T-helper 17 cell (primary cell): ENCODE measurements at places on chromosomes 11 and 22.
A peak's percentile ranks its signal among the peaks of the same experiment; 100 is the strongest.

GRCh38 chr11:45097721-45098493 lies 48.5 kb upstream of the PRDM11 start:
- no peak for DNase-seq

- no peak for DNase-seq
These were observed 53.6 kb downstream of the SCUBE1 start for GRCh38 chr22:43289531-43289963.

DNA sequence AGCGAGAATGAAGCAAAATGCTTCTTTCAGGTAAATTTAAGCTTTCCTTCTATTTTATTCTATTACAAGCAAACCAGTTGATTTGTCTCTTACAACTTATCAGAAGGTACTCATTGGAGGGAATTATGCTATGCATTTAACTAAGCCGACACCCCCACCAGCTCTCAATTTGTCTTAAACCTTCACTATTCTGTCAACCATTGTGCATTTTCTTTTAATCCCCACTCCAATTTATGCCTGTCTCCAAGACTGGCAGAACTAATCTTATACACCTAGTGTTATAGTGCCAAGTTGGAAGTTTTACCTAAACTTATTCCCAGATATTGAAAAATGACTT lies 12.5 kb downstream of the TAF1D start:
- DNase-seq = no peak

GRCh38 chr11:135019899-135020298 lies 607.9 kb upstream of the B3GAT1 start:
- no peak for DNase-seq

- no peak for DNase-seq
These were observed 103.3 kb upstream of the ANO5 start for GRCh38 chr11:22089609-22090008.

DNA sequence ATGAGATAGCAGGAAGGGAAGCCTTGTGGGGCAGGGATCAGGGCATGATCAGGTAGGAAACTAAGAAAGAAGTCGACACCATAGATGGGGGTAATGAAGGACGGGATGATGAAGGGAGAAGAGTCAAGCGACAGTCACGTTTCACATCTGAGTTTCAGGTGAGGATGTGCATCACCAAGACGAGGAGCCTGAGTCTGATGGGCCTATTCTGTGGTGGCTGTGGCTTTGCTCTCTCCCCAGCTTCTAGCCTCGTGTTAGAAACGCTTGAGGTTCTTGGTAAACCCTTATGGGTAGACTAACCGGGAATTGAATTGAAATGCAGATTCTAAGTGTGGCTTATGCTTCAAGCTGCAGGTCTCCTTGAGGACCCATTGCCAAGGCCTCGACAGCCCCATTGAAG lies 45.6 kb upstream of the LMO1 start:
- DNase-seq = no peak

DNA sequence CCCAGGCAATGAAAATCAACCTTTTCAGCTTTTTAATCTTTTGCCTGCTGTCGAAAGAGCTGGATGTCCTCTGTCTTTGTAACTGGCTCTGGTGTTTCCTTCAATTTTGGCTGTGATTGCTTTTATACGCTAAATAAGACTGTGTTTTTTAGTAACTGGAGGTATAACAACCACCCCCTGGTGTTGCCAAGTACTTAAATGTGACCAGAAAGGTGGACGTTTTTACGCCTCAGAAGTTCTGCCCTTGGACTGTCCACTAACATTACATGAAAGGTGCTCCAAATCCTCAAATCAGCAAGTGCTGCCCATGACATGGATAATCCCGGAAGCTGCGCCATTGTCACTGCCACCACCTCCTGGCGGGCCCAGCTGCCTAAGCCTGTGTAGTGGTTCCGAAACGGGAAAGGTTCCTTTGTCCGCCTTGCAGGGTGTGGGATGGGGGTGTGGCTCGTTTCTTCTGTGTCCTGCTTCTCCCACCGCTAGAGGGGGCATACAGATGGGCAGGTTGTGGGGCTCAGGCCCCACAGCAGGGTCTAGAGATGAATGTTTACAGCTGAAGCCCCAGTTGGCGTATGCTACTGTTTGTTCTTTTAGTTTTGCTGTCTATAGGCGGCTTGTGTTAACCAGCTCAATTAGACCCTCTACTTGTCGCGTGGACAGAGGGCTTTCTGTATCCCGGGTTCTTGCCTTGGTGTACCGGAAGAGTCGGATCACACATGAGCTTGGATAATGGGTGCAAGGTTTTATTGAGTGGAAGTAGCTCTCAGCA lies 82.2 kb upstream of the SEPTIN5 start:
- no peak for DNase-seq

DNA sequence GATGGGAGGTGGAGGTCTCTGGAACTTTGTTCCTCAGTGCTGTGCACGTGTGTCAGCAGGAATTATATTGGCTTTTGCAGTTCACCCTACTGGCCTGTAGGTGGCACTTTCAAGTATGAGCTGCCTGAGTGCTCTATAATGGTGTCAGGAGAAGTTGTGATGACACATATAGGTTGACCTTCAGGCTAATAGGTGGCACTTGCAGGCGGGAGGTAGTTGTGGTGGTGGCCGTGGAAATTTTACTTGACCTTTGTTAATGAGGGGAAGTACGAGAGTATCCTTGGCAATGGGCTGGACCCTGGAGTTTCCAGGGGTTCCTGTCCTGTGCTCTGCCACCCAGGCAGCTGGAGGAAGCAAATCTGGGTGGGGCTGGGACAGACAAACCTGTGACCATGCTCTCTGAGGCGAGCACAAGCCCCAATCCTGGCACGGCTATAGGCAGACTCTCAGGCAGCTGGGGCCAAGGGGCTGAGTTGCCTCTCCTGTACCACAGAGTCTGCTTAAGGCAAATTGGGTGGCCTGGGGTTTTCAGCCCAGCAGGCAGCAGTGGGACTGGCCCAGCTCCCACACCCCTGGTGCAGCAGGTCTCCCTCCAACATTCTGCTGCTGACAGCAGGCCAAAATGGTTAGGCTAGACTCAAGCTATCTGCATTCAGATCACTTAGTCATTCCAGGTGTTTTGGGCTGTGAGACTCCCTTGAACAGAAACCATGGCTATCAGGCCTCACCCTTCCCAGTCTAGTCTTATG lies 147.5 kb upstream of the CTSC start:
- DNase-seq = peak; percentile 6

- no peak for DNase-seq
These were observed 27.4 kb upstream of the CXCR5 start for GRCh38 chr11:118856314-118856713.

GRCh38 chr11:72598906-72599305 lies 75.3 kb downstream of the PDE2A start:
- DNase-seq = no peak

- DNase-seq = no peak
These were observed 27.9 kb downstream of the LINC01488 start for GRCh38 chr11:69509381-69509780.

DNA sequence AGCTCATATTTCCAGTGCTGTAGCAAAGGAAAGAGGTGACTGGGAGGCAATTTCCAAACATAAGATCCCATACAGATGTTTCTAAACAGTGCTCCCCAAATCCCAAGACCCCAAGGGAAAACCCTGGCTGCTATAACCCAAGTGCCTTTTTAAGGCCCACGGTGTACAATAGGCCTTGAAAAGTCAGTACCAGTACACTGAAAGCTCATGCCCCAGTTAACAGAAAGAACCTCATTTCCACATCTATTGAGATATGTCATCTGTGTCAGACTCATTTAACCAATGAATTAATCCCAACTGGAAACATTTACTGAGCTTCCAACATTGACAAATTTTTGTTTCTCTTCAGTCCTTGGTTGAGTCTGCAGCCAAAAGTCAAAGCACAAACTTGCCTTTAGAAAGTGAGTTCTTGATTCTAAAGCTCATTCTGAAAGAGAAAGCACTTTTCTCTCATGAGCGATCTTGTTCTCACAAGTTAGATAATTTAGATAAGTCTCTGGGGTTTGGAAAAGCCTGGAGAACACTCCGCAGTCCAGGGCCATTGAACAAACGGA lies 239.8 kb upstream of the ARHGAP20 start:
- no peak for DNase-seq

- no peak for DNase-seq
These were observed 92.9 kb downstream of the SLC17A6 start for GRCh38 chr11:22431106-22431505.

- DNase-seq = no peak
These were observed 1.0 kb downstream of the ADM2 start for GRCh38 chr22:50482107-50483074.

DNA sequence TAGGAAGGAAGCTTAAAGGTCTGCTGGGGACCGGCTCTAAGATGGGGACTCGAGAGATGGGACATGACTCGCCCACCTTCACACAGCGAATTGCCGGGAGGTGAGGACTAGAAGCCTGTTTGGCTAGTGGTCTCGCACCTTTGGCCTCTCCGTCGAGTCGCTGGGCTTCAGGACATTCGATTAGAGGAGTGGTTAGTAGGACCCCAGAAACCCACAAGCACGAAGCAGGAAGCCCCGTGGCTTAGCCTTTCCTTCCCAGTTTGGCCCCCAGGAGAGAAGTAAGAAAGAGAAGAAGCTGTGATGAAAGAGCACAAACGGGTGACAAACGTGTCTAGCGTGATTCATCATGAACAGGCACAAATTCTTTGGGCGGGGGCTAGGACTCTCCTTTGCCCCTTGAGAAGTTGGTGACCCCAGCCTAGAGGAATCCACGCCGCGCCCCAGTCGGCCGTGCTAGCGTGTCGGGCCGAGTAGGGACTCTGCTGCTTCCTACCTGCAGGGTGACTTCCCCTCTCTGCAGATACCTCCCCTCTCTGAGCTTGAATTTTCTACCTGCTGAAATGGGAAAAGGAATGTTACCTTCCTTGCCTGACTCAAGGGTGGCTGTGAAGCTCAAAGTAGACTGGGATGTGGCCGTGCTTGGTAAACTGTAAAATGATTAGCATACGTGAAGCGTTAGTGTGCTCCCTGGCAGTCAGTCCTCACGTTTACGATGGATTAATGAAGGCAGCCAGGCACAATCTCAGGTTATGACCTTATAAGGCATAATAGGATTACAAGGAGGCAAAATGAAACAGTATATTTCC lies 1.1 kb upstream of the ADM start:
- no peak for DNase-seq

GRCh38 chr11:92457250-92457649 lies 232.6 kb downstream of the FAT3 start:
- no peak for DNase-seq

DNA sequence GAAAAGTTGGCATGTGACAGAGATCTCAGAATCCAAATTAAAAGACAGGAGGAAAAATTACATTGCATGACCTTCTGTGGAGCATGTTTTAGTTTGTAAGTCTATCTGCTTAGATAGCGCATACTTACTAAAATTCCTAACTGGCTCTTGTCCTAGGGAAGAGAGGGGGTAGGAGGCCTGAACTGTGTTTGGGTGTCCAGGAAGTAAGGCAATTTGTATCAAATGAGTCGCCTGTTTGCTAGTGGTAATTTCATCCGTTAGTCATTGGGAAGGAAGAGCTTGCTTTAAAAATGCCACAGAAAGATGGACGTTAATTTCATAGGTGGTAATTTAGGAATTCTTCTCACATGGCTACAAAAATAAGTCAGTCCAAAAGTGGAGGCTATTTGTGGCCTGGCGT lies 18.5 kb downstream of the GRK3 start:
- DNase-seq = no peak

DNA sequence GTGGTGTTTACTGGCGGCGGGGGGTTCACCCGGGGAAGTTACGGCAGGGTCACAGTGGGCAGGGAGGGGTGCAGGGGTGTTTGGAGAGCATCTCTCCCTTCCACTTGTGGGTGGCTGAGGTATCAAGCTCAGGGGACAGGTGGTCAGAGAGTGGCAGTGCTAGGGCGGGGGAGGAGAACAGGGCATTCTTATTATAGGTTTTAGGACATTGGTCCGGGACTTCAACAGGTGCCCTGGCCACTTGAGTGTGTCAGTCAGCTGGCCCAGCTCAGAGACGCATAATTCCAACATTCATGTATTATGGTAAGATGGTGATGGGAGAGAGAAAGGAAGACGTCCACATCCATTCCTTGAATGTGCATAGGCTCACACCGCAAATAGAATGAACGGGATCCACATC lies 101.7 kb downstream of the TEAD1 start:
- DNase-seq = no peak

- DNase-seq = no peak
These were observed 76.0 kb upstream of the GRK3 start for GRCh38 chr22:25488244-25489020.

GRCh38 chr22:36194971-36195370 lies 6.6 kb downstream of the APOL4 start:
- DNase-seq = no peak

GRCh38 chr11:6962673-6963072 lies 36.4 kb downstream of the ZNF215 start:
- no peak for DNase-seq

DNA sequence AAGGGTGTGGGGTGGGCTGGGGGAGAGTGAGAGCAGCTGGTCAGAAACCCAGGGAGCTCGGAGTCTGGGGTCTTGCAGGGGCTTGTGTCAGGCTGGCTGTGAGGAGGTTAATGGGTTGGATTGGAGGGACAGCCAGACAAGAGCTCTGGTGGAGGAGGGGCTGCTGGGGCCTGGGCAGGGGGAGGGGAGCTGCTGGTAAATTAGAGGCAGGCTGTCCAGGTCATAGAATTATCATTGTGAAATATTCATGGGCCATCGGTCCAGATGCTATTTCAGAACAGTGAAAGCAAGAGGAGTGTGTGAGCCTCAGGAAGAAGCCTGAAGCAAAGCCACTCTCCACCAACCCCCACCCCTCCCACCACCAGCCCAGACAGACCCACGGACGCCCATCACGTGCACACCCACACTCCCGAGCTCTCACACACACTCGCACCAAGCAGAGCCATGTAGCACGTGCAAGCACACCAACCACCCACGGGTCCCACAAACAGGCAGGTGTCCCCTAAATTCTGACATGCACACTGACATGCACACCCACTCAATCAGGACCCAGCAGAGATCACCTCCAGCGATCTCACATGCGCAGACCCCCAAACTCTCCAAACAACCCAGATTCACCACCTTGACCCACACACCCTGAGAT lies 18.8 kb downstream of the RTN4RL2 start:
- no peak for DNase-seq

DNA sequence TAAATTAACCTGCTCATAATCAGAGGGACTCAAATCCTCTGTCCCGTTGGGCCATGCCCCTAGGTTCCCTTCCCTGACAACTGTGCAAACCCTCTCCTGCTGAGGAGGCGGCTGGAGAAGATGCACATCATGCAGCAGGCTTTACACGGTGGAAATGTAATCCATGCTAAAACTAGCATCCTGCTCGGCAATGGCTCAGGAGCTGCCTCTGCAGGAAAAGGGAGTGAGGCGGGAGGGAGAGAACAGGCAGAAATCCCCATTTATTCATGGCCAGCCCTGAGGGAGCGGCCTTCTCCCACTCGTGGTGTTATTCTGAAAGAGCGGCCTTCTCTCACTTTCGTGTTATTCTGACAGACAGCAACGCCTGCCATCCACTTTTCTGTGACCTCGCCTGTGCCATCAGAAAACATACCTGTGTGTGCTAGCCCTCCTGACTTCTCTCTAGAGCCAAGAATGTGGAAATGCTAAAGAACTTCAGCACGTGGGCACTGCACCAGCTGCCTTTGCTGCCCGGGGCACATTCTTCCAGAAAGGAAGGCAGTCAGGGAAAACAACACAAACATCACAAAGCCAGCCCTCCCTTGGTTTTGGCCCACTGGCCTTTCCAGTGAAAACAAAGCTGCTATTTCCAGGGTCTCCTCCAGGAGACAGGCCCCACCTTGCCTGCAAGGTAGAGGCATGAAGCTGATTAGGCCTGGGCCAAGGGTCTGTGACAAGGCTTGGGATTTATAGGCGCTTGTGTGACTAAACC lies 62.9 kb upstream of the BID start:
- DNase-seq = no peak

GRCh38 chr11:31827455-31828206 lies 16.5 kb upstream of the PAX6 start:
- DNase-seq = no peak

GRCh38 chr11:59849129-59849528 lies 3.8 kb upstream of the CBLIF start:
- no peak for DNase-seq
